ENCODE measurements at places on chromosomes 3 and 15. TPM values are rescaled to one million over a fixed set of nuclear protein-coding genes. Genes with fewer than 3 reads are reported as not detected.

Gene MITF
- 6.2 TPM for total RNA-seq

Gene EPHB1
- total RNA-seq, result 4.1 TPM

Gene FOXB1
- 1.3 TPM for total RNA-seq

Gene DLG1
- total RNA-seq, result 210 TPM

Gene TUSC7
- not detected for total RNA-seq

Gene ATP13A5
- not detected for total RNA-seq

Gene LRRIQ4
- total RNA-seq, result not detected

Gene TMEM40
- 2.0 TPM for total RNA-seq

DNA sequence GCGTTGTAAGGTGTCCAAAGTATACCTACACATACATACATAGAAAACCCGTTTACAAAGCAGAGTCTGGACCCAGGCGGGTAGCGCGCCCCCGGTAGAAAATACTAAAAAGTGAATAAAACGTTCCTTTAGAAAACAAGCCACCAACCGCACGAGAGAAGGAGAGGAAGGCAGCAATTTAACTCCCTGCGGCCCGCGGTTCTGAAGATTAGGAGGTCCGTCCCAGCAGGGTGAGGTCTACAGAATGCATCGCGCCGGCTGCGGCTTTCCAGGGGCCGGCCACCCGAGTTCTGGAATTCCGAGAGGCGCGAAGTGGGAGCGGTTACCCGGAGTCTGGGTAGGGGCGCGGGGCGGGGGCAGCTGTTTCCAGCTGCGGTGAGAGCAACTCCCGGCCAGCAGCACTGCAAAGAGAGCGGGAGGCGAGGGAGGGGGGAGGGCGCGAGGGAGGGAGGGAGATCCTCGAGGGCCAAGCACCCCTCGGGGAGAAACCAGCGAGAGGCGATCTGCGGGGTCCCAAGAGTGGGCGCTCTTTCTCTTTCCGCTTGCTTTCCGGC, 318.6 kb downstream of the FGF12 start:
- peaks cover 10% of the 10 kb centered on the region for H3K27me3 ChIP-seq
- H3K27ac ChIP-seq, result no peak overlapping the region
- DNase-seq, result peak; percentile 3
- peaks cover 9% of the 10 kb centered on the region for H3K4me1 ChIP-seq
- peak overlapping the region; percentile 60 for H3K4me3 ChIP-seq
- H3K36me3 ChIP-seq, result no peaks in the 10 kb centered on the region

- DNase-seq, result no peak
- no peaks in the 10 kb centered on the region for H3K36me3 ChIP-seq
- H3K4me3 ChIP-seq, result no peak overlapping the region
- H3K27ac ChIP-seq, result no peak overlapping the region
- H3K4me1 ChIP-seq, result peaks cover 24% of the 10 kb centered on the region
These were observed 34.1 kb upstream of the RASA2 start for GRCh38 chr3:141452773-141453172.

GRCh38 chr3:89787979-89788378, 680.6 kb downstream of the EPHA3 start:
- H3K27ac ChIP-seq, result no peak overlapping the region
- H3K36me3 ChIP-seq, result no peaks in the 10 kb centered on the region
- H3K4me1 ChIP-seq, result no peaks in the 10 kb centered on the region
- no peaks in the 10 kb centered on the region for H3K27me3 ChIP-seq

GRCh38 chr3:36317915-36318314, 62.4 kb upstream of the STAC start:
- DNase-seq, result no peak
- H3K4me1 ChIP-seq, result no peaks in the 10 kb centered on the region
- H3K36me3 ChIP-seq, result no peaks in the 10 kb centered on the region
- no peak overlapping the region for H3K4me3 ChIP-seq

- H3K27ac ChIP-seq, result no peak overlapping the region
- H3K27me3 ChIP-seq, result no peaks in the 10 kb centered on the region
- H3K4me3 ChIP-seq, result no peak overlapping the region
- no peaks in the 10 kb centered on the region for H3K36me3 ChIP-seq
- no peak for DNase-seq
These were observed 99.8 kb downstream of the MYH15 start for GRCh38 chr3:108410531-108410984.

DNA sequence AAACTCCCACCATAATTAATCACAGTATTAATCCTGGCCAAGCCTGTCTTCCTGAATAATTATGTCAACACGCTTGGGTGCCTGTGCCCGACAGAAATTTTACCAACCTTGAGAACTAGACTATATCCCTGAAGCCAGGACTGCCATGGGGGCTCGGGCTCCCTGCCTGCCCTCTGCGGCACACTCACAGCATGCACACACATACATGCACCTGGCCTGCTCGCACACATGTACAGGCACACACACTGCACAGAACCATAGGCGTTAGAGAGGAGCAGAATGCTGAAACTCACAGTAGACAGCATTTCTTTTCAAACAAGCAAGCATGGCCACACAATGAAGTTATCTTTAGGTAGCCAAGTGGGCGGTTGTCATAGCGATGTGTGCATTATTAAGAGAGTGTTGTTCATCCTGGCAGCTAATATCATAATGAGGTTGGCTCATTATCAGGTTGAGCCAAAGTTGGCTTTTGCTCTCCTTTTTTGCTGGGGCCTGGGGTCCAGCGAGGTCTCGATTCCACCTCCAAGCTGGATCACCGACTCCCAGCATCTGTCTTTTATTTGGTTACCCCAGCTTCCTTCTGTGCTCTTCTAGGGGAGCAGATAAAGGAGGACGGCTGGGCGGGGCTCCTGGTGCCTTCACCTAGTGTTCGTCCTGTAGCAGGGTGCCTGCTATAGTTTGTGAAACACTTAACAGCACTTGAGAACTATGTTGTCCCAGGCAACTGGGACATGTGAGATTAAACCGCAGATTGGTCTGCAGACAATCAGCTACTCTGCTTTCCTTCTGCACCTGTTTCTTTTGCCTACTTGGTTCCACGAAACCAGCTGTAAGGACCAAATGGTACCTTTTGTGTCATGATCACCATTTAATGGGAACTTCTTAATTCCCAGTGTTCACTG, 91.4 kb downstream of the ZNF621 start:
- H3K36me3 ChIP-seq, result no peaks in the 10 kb centered on the region
- peaks cover 22% of the 10 kb centered on the region for H3K27me3 ChIP-seq
- no peak overlapping the region for H3K4me3 ChIP-seq
- no peak overlapping the region for H3K27ac ChIP-seq

DNA sequence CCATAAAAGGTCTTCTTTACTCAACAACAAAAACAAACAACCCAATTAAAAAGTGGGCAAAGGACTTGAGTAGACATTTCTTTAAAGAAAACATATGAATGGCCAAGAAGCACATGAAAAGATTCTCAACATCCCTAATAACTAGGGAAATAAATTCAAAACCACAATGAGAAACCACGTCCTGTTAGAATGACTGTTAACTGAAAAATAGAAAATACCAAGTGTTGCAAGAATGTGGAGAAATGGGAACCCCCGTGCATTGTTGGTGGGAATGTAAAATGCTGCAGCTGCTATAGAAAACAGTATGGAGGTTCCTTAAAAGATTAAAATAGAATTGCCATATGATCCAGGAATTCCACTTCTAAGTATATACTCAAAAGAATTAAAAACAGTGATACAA, 34.8 kb downstream of the NMNAT3 start:
- no peaks in the 10 kb centered on the region for H3K4me1 ChIP-seq
- no peak overlapping the region for H3K4me3 ChIP-seq
- no peaks in the 10 kb centered on the region for H3K36me3 ChIP-seq
- H3K27ac ChIP-seq, result no peak overlapping the region

DNA sequence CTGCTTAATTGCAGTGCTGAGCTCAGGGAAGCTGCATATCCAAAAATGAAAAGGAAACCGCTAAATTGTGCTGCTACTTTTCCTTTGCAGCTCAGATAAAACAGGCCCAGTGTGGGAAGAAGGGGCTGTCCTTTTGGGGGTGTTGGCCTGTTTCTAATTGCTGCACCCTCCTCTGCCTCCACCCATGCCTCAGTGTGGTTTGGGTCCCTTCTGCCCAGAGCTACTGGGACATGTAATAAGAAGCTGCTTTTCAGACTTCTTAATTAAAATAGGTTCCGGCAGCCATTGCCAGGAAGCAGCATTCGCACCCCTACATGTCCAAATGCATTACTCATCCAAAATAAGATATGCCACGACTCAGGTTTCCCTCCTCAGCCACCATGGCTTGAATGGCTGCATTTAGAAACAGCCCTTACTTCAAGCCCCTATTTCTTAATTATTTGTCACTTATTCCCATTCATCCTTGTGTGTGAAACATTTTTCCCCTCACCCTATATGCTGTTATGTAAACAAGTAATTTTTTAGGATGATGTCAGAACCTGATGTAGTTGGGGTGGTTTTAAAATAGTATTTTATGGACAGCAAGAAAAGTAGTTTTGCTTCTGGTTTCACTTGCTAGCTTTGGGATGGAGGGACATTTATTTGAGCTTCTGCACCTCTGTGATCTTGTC, 235.9 kb upstream of the CTDSPL start:
- DNase-seq, result no peak
- no peak overlapping the region for H3K4me3 ChIP-seq
- peaks cover 8% of the 10 kb centered on the region for H3K27me3 ChIP-seq

DNA sequence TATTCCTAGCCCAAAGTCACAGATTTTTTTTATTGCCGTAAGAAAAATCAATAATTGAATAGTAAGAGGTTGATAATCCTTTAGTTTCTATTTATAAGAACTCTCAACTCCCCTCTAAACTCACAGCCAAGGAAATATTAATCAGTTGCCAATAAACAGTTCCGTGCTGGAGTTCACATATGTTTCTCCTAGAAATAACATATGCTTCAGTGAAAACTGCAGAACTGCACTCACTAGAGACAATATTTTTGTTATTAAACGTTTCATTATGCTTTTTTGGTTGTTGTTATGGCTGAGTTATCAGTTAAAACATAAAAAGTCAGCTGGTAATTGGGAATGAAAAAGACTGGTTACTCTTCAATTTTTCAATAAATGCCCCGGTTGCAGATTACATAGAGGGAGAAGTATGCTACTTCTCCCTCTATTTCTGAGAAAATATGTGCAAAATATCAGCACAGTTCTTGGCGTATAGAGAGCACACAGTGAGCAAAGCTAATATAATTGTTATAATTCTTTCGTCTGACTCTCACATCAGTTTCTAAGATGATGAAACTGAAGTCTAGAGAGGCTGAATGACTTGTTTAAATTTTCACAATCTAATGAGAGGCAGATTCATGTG, 781.2 kb upstream of the GRM7 start:
- no peaks in the 10 kb centered on the region for H3K36me3 ChIP-seq
- no peaks in the 10 kb centered on the region for H3K27me3 ChIP-seq
- H3K27ac ChIP-seq, result no peak overlapping the region
- DNase-seq, result no peak

GRCh38 chr3:184352149-184352785, 9.1 kb downstream of the CLCN2 start:
- no peaks in the 10 kb centered on the region for H3K36me3 ChIP-seq
- H3K27me3 ChIP-seq, result no peaks in the 10 kb centered on the region
- DNase-seq, result no peak
- no peak overlapping the region for H3K4me3 ChIP-seq
- peaks cover 3% of the 10 kb centered on the region for H3K4me1 ChIP-seq

DNA sequence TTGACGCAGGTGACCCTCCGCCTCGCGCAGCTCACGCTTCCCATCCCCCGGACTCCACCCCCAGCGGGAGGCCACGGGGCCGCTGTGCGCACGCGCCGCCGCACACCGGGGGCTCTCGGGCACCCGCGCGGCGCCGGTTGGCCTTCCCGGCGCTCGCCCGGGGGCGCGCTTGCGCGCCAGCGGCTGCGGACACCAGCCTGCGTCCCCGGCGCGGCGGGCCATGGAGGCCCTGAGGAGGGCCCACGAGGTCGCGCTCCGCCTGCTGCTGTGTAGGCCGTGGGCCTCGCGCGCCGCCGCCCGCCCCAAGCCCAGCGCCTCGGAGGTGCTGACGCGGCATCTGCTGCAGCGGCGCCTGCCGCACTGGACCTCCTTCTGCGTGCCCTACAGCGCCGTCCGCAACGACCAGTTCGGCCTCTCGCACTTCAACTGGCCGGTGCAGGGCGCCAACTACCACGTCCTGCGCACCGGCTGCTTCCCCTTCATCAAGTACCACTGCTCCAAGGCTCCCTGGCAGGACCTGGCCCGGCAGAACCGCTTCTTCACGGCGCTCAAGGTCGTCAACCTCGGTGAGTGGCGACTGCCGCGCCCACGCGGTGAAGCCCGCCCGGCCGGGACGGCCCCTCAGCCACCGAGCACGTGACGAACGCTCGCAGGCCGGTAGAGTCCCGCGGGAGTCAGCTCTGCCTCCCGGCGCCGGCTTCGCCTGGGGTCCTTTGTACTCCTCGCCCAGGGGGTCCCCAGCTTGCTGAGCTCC, at the start of gene C15orf61:
C15orf61 (plus strand) TSS at position 103 of the 754 bp plus-strand sequence; CDS start at position 221, 118 bp downstream.
- H3K4me1 ChIP-seq, result peaks cover 5% of the 10 kb centered on the region
- DNase-seq, result peak; percentile 65

GRCh38 chr15:69417581-69417980, 3.4 kb downstream of the KIF23 start:
- H3K27me3 ChIP-seq, result no peaks in the 10 kb centered on the region
- H3K36me3 ChIP-seq, result peaks cover 22% of the 10 kb centered on the region
- peaks cover 19% of the 10 kb centered on the region for H3K4me1 ChIP-seq
- H3K4me3 ChIP-seq, result no peak overlapping the region

GRCh38 chr15:50055332-50055731, 63.7 kb downstream of the ATP8B4 start:
- H3K4me3 ChIP-seq, result no peak overlapping the region
- no peak overlapping the region for H3K27ac ChIP-seq
- H3K36me3 ChIP-seq, result no peaks in the 10 kb centered on the region

DNA sequence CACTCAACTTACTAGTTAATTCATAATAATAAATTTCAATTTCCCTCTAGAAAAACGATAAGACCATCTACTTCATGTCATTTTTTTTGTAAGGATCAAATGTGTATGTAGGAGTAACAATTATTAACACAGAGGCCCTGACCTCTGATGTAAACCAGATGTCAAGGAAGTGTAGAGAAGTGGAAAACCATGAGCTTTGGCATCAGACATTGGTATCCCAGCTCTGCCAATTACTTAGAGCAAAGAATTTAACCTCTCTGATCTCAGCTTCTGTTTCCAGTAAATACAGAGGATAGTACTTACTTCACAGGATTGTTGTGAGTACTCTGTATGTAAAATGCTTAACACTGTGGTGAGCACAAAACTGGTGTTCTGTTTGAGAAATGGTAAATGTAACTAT, 17.5 kb downstream of the AQR start:
- H3K27ac ChIP-seq, result no peak overlapping the region
- no peak overlapping the region for H3K4me3 ChIP-seq
- H3K36me3 ChIP-seq, result peaks cover 8% of the 10 kb centered on the region
- peak; percentile 36 for DNase-seq
- no peaks in the 10 kb centered on the region for H3K27me3 ChIP-seq
- no peaks in the 10 kb centered on the region for H3K4me1 ChIP-seq

DNA sequence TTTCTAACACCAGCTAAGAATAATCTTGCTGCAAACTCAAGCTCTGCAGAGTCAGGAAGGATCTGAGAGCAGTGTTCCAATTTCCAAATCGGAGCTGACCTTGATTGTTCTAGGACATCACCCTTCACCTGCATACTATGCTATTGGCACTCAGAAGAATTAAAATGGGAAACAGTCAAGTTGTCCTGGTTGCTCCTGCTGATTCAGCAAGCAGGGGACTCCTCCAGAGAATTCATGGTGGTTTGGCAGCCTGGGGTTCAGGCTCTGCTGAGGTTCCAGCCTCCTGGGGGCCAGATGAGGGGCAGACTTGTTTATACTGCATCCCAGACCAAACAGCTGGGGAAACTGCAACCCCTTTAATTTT, 213.7 kb upstream of the ADAMTS9 start:
- H3K27me3 ChIP-seq, result no peaks in the 10 kb centered on the region
- DNase-seq, result no peak
- no peaks in the 10 kb centered on the region for H3K4me1 ChIP-seq
- no peak overlapping the region for H3K4me3 ChIP-seq

All from astrocyte (in vitro differentiated cells and primary cell).